ENCODE measurements at places on chromosomes 6 and 20.

GRCh38 chr20:50467174-50467573 is 43.0 kb upstream of the PTPN1 start:
- DNase-seq = no peak

- DNase-seq = no peak
These were observed 166.4 kb upstream of the ZNF217 start for GRCh38 chr20:53760025-53760441.

- peak; percentile 64 for DNase-seq
These were observed 317.2 kb upstream of the CDYL start for GRCh38 chr6:4459032-4459431.

DNA sequence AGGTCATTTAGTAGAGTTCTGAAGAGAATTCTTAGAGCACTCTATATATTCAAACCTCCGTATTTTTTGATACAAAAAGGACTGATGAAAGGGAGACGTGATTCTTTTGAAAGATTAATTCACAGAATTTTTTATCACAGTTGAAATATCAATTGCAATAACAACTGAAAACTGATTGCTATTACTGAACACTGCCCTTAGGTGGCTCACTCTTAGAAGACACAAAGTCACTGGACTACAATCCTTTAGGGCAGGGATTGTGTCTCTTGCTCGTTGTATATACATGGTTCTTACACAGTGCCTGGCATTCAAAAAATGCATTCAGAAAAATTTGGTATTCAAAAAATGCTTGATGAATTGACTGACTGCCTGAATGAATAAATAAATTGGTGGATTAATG is 17.1 kb upstream of the CALHM6 start:
- peak; percentile 47 for DNase-seq

- DNase-seq = no peak
These were observed 6.5 kb upstream of the SMOC2 start for GRCh38 chr6:168434505-168434904.
